Stimulated activated CD4-positive, alpha-beta T cell treated with anti-CD3 and anti-CD28 coated beads, Interleukin-12 subunit alpha, Interleukin-12 subunit beta, amount 100 ng/mL, for 24 hours (primary cell): ENCODE measurements at places on chromosomes 5 and 9.

DNA sequence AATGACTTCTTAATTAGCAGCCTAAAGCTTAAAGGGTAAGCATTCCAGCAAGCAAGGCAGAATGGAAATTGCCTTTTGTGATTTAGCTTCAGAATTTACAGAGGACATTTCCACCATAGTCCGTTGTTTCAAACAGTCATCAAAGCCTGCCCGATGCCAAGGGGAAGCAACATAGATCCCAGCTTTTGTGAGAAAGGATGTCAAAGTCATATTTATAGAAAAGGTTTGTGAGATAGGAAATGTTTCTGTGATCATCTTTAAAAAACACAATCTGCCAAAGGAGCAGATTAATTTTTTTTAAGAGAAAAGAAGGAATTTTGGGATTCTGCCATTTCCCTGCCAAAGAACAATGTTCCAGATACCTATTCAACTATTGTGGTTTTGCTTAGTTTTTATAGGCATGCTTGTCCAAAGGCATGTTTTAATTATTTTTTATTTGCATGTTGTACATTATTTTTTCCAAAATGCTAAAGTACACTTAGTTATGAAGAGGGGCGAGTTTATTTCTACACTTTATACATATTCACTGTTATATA, 346.9 kb downstream of the ZNF608 start:
- no peak for DNase-seq

DNA sequence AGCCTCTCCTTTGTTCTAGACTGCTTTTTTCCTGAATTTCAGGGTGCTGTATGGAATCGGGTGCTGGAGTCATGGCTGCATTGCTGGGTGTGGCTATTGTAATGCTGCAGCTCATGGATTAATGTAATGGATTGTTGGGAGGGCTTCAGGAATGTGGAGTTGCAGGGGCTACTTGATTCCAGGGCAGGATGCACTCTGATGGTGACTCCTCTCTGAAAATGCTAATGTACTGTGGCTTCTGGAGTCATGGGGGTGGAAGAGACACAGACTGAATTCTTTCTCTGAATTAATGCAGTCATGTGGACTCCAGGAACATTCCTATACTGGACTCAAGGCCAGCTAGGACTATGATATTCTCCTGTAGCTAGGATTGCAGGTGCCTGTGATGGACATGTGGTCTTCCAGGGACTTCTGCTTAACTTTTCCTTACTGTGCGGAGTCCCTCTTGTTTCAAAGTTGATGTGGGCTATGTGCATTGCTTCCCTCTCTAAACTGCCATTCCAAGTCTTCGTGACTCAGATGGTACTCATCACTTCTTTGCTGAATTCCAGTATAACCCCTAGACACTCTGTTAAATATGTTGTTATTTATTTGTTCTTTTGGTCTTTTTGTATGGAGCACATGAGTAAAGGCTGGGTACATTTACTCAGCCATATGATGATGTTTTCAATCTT, 396.2 kb downstream of the KCTD16 start:
- DNase-seq: no peak

- no peak for DNase-seq
These were observed 176.8 kb downstream of the SLCO4C1 start for GRCh38 chr5:102119252-102119651.

GRCh38 chr5:78506261-78507024, 142.1 kb downstream of the LHFPL2 start:
- no peak for DNase-seq

DNA sequence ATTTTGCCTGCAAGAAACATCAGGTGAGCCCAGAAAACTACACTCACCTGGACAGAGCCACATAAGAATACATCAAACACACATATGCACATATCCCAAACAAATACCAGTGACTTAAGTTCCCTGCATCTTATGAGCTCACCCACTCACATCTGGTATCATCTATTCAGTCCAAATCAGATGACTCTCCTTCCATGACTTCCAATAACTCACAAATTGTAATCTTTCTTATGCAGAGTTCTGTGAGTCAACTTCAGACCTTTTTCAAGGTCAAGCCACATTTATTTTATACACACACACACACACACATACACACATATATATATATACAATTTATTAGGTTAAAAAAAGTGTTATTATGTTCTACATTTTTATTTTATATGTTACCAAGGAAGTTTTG, 1711.9 kb upstream of the CDH9 start:
- DNase-seq: no peak

- no peak for DNase-seq
These were observed 125.9 kb downstream of the RGS3 start for GRCh38 chr9:113589407-113589806.

DNA sequence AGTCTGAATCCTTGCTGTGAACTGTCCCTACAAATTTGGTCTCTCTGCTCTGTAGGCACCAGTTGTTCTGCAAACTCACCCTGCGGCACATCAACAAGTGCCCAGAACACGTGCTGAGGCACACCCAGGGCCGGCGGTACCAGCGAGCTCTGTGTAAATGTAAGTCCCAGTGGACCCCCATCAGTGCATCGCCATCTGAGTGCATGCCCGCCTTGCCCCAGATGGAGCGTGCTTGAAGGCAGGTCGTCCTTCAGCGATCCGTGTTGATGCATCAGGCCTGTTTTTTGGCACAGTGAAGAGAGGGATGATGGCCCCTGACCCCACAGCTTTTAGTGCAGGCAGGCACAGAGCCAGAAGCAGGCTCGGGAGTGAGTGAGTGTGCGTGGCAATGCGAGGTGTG, 1.3 kb downstream of the SURF2 start:
- DNase-seq: no peak

DNA sequence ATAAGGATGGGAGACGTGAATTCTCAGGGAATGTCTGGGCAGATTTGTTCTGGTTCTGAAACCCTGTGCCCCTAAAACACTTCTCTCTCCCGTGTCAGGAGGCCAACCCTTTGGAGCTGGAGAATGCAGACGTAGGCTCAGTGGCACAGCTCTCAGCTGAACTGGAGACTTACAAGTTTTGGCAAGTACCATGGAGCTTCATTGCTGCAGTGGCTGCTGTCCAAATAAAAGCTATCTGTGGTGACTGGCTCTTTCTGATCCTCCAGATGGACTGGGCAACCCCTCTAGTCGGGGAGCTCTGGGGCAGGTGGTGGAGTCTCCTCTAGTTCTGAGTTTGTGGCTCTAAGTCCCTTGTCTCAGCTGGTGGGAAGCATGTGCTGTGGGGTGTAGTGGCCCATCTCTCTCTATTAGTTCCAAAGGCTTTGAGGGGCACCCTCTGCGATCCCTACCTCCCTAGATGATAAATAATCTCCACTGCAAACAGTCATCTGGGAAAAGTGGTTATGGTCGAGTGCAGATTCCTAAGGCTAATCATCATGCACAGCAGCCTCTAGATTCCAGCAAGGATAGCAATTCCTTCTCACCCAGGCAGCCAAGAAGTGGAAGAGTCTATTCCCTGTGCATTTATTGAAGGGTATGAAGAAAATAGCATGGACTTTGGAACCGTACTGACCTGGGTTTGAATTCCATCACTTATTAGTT, 204.2 kb upstream of the KLF4 start:
- no peak for DNase-seq

DNA sequence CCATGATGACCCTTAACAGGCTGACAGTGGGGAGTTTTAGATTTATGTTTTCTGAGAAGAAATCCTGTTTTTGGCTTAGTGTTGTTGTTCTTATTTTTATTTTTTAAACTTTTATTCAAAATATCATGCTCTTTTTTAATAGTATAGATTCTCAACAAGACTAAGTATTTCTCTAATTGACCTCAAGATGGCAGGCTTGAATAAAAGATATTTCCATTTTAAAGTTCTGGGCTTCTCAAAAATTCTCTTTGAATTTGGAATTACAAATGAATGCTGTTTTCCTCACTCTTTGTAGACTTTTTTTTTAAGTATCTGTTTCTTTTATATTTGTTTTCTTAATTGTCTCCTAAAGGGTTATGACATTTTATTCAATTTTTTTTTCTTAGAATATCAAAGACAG, 50.0 kb upstream of the SH3GL2 start:
- DNase-seq: no peak

DNA sequence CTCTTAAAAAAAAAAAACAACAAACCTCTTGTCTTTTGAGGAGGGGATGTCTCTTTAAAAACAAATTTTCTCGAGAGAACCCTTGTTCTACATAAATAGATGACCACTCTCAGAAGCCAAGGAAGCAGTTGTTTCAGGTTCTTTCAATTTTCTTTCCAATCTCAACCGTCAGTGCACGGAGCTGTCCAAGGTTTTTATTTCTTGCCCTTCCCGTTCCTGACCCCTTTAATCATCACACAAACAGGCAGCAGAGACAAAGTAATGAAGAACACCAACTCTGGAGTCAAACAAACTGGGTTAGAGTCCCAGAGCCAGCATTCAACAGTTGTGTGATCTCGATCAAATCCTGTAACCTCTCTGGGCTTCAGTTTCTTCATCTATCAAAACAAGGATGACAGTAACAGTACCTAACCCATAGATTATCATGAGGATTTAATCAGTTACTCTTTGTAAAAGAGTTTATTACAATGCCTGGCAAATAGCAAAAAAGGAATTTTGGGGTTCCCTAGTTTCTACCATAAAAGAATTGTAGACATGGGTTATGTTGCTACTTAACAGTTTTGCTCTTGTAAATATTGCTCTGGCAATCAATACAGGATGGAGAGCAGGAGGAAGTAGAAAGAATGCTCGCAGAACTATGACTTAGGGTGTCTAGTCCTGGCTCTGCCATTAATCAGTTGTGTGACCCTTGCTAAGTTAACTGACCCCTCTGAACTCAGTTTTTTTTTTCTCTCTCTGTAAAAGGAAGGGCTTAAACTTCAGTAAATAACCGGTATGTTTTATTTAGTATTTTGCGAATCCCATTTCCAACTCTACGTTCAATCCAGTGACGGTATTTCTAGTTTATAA, 1.0 kb upstream of the NIM1K start:
- DNase-seq: no peak

DNA sequence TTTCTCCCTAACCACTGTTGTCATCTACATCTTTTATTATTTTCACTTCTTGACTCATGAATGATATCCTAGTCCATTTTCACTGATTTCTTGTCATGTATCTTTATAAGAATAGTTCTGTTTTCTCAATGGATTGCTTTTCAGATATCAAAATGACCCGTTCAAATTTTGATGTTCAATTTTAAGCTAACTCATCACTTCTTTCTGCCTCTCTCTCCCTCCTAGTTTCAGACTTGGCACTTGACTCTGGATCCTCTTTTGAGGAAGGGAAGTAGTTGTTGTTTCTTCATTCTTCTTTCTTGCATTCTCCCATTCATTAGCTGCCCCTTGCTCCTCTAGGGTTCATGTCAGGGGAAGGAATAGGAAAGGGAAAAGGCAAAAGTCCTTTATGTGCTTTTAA, 23.7 kb downstream of the CSNK1G3 start:
- no peak for DNase-seq

GRCh38 chr9:14741369-14741768, 18.8 kb upstream of the CER1 start:
- DNase-seq: no peak

- DNase-seq: no peak
These were observed 164.0 kb downstream of the TTC39B start for GRCh38 chr9:15142878-15143534.

GRCh38 chr5:83472213-83472507, 616 bp downstream of the VCAN start:
- DNase-seq: no peak

DNA sequence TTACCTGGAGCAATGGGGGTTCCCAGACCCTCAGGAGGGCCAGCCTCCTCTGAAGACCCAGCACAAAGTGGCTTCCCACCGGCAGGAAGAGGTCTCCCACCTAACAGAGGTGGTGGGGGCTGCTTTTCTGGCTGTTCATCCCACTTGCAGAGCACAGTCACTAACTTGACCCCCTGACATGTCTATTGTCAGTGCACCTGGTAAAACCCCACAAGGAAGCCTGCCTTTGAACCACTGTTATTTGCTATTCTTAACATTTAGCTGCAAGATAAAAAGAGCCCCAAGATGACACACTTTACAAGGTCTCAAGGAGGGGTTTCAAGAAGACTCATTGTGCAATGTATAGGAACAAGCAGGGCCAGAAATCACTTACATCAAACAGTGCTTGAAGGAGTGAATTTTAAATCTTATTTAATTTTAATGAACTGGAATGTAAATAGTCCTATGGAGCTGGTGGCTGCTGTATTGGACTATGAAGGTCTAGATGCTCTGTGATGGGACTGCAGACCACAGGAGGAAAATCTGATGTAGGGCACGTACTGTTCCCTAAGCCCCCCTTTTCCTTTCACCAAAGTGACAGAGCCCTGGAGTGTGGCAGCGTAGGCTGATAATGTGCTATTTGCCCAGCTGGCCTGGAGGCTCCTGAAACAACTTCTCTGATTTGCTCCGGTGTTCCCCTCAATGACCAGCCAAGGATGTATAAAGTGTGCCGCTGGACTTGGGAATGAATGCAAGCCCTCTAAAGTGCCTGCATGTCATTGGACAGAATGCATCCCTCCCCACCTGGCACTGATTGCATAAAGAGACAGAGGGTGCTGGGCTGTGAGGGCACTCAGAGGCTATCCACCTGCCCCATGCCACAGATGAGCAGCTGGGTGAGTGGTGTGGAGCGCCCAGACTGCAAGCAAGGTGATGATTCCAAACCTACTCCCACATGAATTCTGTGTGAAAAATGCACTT, 80.2 kb downstream of the PTPN3 start:
- DNase-seq: no peak

DNA sequence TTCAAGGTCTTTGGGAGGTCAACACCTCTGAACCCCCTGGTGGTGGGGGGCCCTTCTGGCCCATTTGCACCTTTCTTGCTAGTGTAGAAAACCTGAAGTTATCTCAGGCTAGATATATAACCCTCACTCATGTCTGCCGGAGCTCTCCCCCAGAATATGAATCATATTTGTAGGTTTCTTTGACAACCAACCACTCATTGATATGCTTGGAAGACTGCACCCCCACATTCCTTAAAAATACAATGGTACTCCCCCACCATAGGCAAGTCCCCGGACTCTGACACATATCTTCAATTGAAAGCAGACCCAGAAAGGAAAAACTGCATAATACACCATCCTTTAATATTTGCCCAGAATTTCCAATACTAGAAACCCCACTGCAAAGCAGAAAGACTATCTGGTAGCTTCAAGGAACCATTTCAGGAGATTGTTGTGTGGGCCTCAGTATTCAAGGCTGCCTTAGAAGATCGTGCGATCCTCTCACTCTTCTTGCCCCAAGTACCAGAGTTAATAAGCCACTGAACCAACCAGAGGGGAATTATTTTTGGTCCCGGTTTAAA, 978 bp upstream of the UBE2B start:
- no peak for DNase-seq

DNA sequence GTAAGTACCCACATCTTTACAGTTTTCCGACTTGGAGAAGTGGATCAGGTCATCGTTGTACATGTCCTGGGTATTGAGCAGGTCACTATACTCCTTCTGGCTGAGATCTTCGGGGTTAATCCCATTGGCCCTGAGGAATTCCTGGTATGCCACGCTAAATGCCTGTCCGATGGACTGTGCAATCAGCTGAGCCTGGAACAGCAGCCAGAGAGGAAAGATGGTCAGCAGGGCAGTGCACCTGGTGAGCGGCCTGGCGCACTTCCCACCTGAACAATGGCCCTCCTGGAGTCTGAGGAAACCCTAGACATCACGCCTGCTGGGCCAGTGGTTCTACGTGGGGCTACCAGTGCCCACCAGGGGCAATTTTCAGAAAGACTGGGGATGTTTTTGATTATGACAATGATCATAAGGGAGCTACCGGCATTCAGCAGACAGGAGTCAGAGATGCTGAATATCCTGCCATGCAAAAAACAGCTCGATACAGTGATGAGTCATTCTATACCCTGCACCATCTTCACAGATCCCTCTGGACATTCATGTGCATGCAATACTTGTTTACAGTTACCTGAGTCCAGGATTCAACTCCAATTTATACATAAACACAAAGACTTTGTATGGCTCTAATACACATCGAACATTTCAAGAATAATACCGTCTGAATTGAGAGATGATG, 127.2 kb downstream of the ENTREP1 start:
- DNase-seq: no peak
